ENCODE measurements at places on chromosomes 3 and 15. TPM values are rescaled to one million over a fixed set of nuclear protein-coding genes. Genes with fewer than 3 reads are reported as not detected.

GRCh38 chr3:194130807-194131589 is 5.0 kb upstream of the HES1 start:
- DNase-seq = no peak

- DNase-seq = no peak
Measured at GRCh38 chr3:73150369-73151130, 89.1 kb downstream of the EBLN2 start.

DNA sequence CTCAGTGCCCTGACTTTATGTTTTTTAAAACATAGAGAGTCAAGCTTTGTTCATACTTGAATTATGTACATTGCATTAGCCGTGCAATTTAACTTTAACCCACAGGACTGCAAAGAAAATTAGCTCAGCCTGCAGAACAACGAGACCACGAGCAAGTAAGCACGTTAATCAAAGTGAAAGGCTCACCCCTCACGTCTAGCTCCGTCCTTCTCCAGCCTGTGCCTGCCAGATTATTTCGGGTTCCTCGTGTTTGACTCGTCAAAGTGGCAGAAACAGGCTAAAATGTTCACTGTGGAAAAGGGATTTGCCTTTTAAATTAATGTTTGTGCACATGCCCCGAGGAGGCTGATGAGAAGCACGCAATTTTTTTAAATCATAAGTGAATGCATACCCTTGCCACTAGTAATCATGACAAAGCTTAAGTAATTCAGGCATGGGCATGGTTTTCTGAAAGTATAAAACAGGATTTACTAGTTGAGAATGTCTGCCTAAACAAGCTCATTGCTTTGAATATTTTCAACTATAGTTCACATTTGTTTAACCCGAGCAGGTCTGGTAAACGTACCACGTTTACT is 15.3 kb downstream of the ZBTB38 start:
- DNase-seq = no peak

DNA sequence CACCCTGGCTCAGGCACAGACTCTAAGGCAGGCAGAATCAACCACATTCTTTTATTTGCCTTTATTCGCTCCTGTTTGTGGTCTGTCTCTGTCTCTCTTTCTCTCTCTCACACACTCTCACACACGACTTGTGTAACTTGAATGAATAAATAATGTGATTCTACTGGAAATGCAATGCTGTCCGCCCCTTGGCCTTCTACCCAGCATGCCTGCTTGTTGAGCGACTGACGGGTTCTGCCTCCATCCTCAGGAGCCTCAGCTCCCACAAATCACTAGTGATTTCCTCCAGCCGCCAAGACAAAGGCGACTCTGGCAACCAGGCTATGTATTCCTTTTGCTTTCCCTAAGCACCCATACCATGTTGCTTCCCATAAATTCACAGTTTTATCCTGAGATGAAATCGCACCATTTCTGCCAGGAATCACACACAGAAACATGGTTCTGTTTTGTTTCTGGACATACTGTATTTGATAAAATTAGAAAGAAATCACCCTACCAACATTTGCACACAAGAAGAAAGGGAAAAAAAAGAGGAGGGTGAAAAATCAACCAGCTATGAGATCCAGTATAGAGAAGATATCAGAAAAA is 460.8 kb downstream of the MAGI1 start:
- no peak for DNase-seq

DNA sequence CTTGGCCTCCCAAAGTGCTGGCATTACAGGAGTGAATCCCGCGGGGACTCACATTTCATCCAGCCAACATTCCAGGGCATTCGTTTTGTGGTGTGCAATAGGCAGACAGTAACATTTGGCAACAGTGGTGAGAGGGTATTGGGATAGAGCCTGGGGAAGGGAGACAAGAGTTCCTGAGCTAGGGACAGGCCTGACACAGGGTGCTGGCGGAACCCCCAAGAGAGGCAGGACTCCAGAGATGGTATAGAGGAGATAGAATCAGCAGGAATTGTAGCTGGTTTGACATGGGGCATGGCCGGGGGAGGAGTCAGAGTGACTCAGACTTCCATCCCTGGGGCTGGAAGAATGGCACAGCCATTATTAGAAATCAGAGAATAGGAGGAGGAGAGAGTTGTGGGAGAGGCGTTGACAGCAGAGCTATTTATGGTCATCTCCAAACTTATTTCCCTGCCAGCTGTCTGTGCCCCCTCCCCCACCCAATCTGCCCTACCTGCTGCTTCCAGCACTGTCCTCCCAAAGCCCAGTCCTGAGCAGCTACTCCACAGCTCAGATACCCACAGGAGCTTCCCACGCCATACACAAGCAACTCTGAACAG is 4.4 kb upstream of the IDH2 start:
- peak; percentile 82 for DNase-seq

DNA sequence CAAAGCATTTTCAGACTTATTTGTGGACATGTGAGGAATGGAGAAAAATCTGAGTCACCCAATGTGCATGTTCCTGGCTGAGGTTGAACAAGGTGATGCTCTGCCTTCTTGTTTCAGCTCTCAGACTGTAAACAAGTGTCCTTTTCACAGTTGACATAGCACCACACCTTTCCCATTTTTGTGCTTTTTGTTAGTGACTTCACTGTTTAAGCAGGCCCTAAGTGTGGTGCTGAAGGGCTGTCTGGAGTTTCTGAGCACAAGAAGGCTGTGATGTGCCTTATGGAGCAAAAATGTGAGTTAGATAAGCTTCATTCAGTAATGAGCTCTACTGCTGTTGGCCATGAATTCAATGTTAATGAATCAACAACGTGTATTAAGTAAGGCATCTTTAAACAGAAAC is 20.4 kb downstream of the ABI3BP start:
- DNase-seq = no peak

DNA sequence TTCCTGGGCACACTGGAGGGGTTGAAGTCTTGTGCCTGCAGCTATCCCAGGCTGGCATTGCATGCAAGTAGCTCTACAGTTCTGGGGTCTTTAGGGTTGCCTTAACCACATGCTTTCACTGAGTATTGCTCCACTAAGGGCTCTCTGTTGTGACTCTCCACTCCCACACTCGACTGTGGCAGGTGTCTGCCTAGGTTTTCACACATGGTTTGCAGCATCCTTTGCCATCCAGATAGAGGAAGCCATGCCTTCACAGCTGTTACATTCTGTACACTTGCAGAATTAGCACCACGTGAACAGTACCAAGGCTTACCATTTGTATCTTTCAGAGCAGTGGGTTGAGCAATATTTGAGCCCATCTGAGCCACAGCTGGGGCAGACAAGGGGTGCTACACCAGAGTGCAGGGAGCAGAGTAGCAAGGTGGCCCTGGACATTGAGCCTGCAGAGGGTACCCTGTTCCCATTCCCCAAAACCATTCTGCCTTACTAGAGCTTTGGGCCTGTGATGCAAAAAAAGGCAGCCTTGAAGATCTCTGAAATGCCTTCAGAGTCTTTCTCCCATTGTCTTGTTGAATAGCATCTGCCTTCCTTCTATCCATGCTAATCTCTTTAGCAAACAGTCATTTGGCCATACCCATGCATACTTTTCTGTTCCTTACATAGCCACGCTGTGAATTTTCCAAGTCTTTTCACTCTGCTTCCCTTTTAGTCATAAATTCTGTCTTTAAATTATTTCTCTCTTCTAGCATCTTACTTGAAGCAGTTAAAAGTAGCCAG is 95.2 kb upstream of the PLCL2 start:
- no peak for DNase-seq

GRCh38 chr3:185250653-185251052 is 3.2 kb downstream of the EHHADH start:
- DNase-seq = no peak

DNA sequence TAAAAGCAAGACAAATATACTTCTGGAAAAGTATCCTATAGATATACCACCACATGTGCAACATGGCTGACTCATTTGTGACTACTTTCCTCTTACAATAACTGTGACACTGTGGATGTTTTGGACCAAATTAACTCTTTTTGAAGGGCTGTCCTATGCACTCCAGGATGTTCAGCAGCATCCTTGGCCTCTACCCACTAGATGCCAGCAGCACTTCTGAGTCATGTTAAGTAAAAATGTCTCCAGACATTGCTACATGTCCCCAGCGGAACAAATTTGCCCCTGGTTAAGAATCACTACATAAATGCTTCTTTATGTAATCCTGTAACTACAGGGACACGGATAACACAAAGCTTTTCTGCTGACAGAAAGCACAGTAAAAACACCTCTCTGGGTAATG is 32.0 kb downstream of the RUVBL1 start:
- no peak for DNase-seq

The STRA6 gene
- total RNA-seq = 0.13 TPM

The MESP1 gene
- 0.86 TPM for total RNA-seq

The SLC28A2 gene
- total RNA-seq = not detected

The MED12L gene
- total RNA-seq = 5.5 TPM

Data from cardiac septum (tissue), 1 donor.